CD8-positive, alpha-beta memory T cell (primary cell): ENCODE measurements at places on chromosomes 16 and 17.

- DNase-seq: no peak
- H3K4me3 ChIP-seq: no peak overlapping the region
- no peaks in the 10 kb centered on the region for H3K27me3 ChIP-seq
- H3K36me3 ChIP-seq: no peaks in the 10 kb centered on the region
- H3K27ac ChIP-seq: peak overlapping the region; percentile 79
Measured at GRCh38 chr16:20676837-20677236, 20.6 kb downstream of the ACSM1 start.

- no peak overlapping the region for H3K4me3 ChIP-seq
- no peaks in the 10 kb centered on the region for H3K4me1 ChIP-seq
- no peak overlapping the region for H3K27ac ChIP-seq
- H3K27me3 ChIP-seq: no peaks in the 10 kb centered on the region
- H3K36me3 ChIP-seq: no peaks in the 10 kb centered on the region
- DNase-seq: no peak
Measured at GRCh38 chr17:69858460-69858859, 216.6 kb upstream of the KCNJ16 start.

DNA sequence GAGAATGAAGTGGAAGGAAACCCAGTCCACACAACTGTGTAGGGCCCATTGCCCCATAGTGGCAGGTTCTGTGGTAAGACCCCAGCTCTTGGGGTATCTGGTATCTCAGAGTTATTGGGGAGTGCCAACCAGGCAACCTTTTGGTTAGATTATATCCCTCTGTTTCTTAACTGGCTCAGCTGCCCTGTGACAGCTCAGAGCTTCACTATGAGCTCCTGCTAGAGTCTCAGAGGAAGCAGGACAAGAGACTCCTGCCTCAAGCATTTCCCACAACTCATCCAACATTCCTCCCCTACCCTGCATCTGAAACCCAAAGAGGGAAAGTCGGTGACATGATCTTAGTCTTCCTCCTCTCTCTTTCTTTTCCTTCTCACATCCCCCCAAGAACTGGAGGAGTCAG, 292.3 kb downstream of the SHISA9 start:
- H3K27ac ChIP-seq: no peak overlapping the region
- no peaks in the 10 kb centered on the region for H3K4me1 ChIP-seq
- no peaks in the 10 kb centered on the region for H3K36me3 ChIP-seq

GRCh38 chr17:41480136-41480535, 815 bp downstream of the KRT35 start:
- no peak overlapping the region for H3K4me3 ChIP-seq
- H3K27ac ChIP-seq: no peak overlapping the region
- DNase-seq: no peak
- no peaks in the 10 kb centered on the region for H3K36me3 ChIP-seq

DNA sequence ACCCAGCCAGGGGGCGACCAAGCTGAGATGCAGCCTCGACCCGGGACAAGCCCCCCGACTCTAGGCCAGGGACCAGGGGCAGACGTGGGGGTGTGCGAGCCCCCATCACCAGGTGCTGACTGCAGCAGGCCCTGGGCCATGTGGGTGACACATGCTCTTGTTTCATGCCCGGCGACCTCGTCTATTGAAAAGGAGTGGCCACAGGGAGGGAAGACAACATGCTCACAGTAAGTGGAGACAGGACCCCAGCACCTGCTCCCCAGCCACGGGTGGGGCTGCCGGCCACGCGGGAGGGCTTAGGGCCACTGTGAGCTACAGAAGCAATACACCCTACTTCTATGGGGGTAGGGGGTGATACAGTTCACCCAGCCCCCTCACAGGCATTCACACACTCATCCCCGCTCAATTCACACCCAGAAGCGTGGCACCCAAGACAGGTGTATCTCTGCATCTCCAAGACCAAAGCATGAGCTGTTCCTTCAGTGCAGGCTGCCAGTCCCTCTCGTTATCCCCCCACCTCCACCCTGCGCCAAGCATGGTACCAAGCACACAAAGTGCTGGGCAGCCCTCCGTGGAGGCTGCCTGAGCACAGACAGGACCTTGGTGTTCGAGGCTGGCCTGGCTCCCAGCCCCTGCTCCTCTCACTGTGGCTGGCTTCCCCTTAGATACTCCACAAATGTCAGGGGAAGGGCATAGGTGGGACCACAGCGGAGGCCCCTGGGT, 13.6 kb downstream of the VASN start:
- no peak for DNase-seq
- no peaks in the 10 kb centered on the region for H3K27me3 ChIP-seq
- peaks cover 30% of the 10 kb centered on the region for H3K36me3 ChIP-seq
- H3K4me1 ChIP-seq: no peaks in the 10 kb centered on the region
- H3K4me3 ChIP-seq: no peak overlapping the region
- H3K27ac ChIP-seq: no peak overlapping the region

GRCh38 chr17:627051-627450, 87.6 kb downstream of the VPS53 start:
- no peak overlapping the region for H3K4me3 ChIP-seq
- H3K36me3 ChIP-seq: peaks cover 30% of the 10 kb centered on the region
- no peak overlapping the region for H3K27ac ChIP-seq
- no peak for DNase-seq

DNA sequence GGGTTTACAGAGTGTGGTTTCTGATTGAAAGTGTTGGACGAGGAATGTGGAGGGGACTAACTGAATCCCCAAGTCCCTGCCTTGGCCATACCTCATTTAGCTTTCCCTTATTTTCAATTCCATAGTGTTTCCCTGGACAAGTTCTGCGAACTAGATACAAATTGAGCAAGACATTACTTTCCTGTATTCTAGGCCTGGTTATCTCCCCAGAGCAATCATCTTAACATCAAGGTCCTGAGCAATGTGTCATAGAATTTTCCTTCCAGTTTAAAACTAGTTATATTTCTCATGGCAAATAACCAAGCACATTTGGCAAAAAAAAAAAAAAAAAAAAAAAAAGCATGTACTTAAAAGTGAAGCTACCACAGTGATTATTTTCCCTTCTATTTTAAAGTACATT, 330.1 kb downstream of the CDH11 start:
- no peak overlapping the region for H3K4me3 ChIP-seq
- H3K27ac ChIP-seq: no peak overlapping the region
- H3K4me1 ChIP-seq: no peaks in the 10 kb centered on the region
- no peak for DNase-seq
- H3K27me3 ChIP-seq: no peaks in the 10 kb centered on the region

DNA sequence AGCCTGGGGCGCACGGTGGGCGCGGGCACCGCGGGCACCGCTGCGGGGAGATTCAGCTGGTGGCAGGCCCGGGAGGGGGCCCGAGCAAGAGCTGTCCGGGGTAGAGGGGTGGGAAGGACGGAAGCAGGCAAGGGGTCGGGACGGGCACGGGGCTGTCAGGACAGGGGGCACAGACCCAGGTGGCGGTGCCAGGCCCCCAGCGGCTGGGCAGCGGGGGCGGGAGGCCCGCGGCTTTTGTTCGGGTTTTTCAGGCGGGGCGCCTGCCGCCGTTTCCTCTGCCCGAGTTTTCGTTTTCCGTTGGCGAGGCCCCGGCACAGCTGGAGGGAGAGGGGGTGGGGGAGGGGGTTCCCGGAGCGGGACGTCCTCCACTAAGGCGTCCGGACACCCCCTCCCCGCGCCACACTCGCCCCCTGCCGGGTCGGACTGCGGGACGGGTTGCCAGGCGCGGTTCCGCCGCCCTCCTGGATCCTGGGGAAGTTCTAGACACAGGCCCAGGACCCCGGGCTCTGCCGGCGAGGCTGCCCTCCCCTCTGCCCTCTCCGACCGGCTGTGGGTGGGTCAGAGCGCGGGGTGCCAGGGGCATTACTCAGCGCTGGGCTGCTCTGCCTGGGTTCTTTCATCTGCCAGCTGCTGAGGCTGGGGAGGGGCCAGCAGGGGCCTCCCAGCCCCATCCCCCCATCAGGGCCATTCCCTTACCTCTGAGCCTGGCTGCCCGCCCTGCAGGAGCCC, 543 bp downstream of the ARHGAP23 start:
- H3K4me3 ChIP-seq: peak overlapping the region; percentile 22
- no peak for DNase-seq
- H3K4me1 ChIP-seq: peaks cover 9% of the 10 kb centered on the region
- no peaks in the 10 kb centered on the region for H3K36me3 ChIP-seq
- H3K27me3 ChIP-seq: peaks cover 5% of the 10 kb centered on the region
- no peak overlapping the region for H3K27ac ChIP-seq

- no peaks in the 10 kb centered on the region for H3K27me3 ChIP-seq
- no peak overlapping the region for H3K4me3 ChIP-seq
- DNase-seq: no peak
- H3K4me1 ChIP-seq: peaks cover 5% of the 10 kb centered on the region
- H3K36me3 ChIP-seq: no peaks in the 10 kb centered on the region
- no peak overlapping the region for H3K27ac ChIP-seq
Measured at GRCh38 chr17:64328036-64328858, 62.4 kb downstream of the PECAM1 start.

- DNase-seq: no peak
- H3K36me3 ChIP-seq: no peaks in the 10 kb centered on the region
- no peak overlapping the region for H3K4me3 ChIP-seq
- no peak overlapping the region for H3K27ac ChIP-seq
- no peaks in the 10 kb centered on the region for H3K27me3 ChIP-seq
Measured at GRCh38 chr16:65429504-65430181, 307.8 kb upstream of the CDH11 start.

- H3K4me3 ChIP-seq: peak overlapping the region; percentile 97
- H3K4me1 ChIP-seq: peaks cover 41% of the 10 kb centered on the region
- H3K36me3 ChIP-seq: peaks cover 8% of the 10 kb centered on the region
- peak overlapping the region; percentile 96 for H3K27ac ChIP-seq
Measured at GRCh38 chr17:68248199-68248825, 469 bp downstream of the AMZ2 start.

- DNase-seq: no peak
- no peaks in the 10 kb centered on the region for H3K27me3 ChIP-seq
- peaks cover 55% of the 10 kb centered on the region for H3K36me3 ChIP-seq
- H3K27ac ChIP-seq: no peak overlapping the region
- H3K4me1 ChIP-seq: peaks cover 84% of the 10 kb centered on the region
- H3K4me3 ChIP-seq: no peak overlapping the region
Measured at GRCh38 chr16:28205117-28205899, 6.5 kb downstream of the XPO6 start.

DNA sequence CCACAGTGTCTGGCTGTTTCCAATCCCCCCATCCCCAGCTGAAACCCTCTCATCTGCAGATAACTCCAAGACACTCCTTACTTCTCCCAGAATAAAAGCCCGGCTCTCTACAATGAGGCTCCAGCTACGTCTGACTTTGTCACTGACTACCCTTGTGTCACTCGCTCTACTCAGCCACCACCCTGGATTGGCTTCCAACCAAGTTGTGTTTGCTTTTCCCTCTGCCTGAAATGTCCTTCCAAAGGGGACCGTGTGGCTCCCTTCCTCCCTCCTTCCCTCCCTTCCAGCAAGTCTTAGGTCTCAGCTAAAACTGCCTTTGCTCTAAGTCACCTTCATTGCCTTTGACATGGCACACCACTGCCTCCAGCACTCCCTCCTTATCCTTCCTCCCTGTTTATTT, 42.8 kb downstream of the CDH1 start:
- H3K4me1 ChIP-seq: peaks cover 9% of the 10 kb centered on the region
- H3K4me3 ChIP-seq: no peak overlapping the region
- no peaks in the 10 kb centered on the region for H3K27me3 ChIP-seq
- H3K36me3 ChIP-seq: no peaks in the 10 kb centered on the region

DNA sequence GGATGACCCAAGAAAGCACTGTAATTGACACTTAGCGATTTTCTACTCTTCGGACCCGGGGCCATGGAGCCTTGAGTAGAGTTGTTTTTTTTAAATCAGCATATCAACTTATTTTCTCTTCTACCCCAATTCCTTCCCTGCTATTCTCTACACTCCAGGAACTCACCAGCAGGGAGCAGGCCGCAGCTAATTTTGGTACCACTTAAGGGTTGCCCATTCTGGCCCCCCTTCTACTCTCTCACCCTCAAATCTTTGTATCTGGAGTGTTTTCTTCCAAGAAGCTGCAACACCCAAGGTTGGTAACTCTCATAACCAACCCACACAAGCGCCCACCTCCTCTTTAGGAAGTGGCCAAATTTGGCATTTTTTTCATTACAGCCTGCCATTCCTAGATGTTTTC, 5.5 kb upstream of the ERAL1 start:
- no peak overlapping the region for H3K27ac ChIP-seq
- H3K4me1 ChIP-seq: peaks cover 2% of the 10 kb centered on the region
- H3K4me3 ChIP-seq: no peak overlapping the region
- H3K27me3 ChIP-seq: no peaks in the 10 kb centered on the region
- H3K36me3 ChIP-seq: no peaks in the 10 kb centered on the region

DNA sequence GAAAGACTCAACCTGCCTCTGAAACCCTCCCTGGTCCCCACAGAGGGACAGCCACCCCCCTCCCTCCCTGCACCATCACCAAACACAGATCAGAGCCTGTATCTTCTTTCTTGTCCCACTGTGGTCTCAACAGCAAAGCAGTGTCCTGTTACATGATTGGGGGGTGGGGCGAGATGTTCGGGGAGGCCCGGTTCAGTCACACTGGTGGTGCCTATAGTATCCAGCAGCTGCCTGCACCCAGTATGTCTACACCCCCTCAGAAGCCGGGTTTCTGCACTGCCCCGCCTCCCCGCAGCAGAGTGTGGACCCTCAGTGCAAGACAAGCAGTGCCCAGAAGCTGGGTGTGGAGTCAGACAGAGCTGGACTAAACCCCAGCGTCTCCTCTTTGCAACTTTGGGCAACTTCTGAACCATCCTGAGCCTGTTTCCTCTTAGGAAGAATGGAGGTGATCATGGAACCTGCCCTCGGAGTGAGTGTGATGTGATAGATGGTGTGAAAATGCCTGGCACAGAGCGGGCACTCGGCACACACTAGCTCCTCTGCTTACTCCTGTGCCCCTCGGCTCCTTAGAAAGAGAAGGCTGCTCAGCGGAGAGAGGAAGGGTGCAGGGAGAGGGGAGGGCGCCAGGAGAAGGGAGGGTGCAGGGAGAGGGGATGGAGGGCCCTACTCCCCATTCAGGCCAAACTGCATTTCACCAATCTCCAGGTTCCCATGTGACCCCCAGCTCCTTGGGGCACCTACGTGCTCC, 84.0 kb upstream of the TNRC6C start:
- no peaks in the 10 kb centered on the region for H3K27me3 ChIP-seq
- H3K4me3 ChIP-seq: no peak overlapping the region
- no peak overlapping the region for H3K27ac ChIP-seq
- H3K4me1 ChIP-seq: peaks cover 92% of the 10 kb centered on the region
- DNase-seq: no peak
- H3K36me3 ChIP-seq: no peaks in the 10 kb centered on the region

- no peak overlapping the region for H3K27ac ChIP-seq
- no peaks in the 10 kb centered on the region for H3K4me1 ChIP-seq
- DNase-seq: no peak
- no peaks in the 10 kb centered on the region for H3K27me3 ChIP-seq
Measured at GRCh38 chr17:14014657-14015056, 54.6 kb upstream of the COX10 start.

GRCh38 chr17:44247440-44247841, 20.5 kb downstream of the SLC4A1 start:
- DNase-seq: no peak
- H3K36me3 ChIP-seq: no peaks in the 10 kb centered on the region
- no peaks in the 10 kb centered on the region for H3K27me3 ChIP-seq
- peak overlapping the region; percentile 16 for H3K27ac ChIP-seq
- H3K4me1 ChIP-seq: peaks cover 45% of the 10 kb centered on the region
- no peak overlapping the region for H3K4me3 ChIP-seq

DNA sequence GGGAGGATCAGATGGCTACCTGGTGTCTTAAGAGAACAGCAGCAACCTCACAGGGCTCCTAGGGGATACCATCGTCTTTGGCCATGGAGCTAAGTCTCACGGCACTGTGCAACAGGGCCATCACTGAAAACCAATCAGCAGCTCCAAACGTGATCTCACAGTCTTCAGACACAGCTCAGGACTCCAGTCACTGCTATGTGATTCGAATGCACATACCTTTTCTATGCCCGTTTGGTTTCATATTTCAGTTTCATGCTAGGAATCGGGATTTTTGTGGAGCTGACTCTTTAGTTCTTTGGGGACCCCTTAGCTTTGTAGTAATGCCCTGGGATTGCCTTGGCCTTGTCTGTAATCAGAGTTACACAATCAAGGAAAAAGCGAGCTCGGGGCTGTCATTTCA, 162.8 kb upstream of the CDH11 start:
- H3K4me3 ChIP-seq: no peak overlapping the region
- no peaks in the 10 kb centered on the region for H3K36me3 ChIP-seq
- no peaks in the 10 kb centered on the region for H3K27me3 ChIP-seq
